ENCODE measurements at places on chromosomes 1 and 21.

DNA sequence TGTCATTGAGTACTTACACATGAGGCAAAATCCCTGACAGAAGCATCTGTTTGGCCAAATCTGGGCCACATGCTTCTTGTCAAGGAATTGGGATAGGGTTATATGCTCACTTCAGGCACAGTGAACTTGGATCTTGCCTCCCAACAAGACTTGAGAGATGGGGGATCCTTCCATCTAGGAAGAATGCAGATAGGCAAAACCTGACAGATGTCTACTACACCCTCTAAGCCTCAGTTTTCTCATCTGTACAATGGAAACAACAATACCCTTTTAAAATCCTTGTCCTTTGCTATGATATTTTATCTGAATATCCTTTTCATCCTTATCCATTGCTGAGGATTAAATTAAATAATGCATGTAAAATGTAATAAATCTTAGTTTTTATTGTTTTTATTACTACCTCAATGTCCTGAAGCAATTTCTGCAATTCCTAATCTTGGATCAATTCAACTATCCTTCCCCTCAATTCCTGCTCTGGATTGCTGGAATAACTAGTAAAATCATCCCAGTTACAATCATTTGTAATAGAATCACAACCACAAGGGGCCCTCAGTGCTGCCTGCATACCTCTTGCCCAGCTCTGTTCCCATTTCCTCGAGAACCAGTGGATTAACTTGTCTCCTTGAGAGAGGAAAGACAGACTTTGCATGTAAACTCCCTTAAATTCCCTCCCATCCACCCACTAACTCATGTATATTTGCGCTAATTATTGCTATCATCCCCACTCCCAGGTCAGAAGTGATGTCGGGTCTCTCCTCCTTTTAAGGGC lies 8.1 kb upstream of the XPR1 start:
- no peak for DNase-seq

GRCh38 chr1:53060579-53060978 lies 1.4 kb upstream of the PODN start:
- no peak for DNase-seq

DNA sequence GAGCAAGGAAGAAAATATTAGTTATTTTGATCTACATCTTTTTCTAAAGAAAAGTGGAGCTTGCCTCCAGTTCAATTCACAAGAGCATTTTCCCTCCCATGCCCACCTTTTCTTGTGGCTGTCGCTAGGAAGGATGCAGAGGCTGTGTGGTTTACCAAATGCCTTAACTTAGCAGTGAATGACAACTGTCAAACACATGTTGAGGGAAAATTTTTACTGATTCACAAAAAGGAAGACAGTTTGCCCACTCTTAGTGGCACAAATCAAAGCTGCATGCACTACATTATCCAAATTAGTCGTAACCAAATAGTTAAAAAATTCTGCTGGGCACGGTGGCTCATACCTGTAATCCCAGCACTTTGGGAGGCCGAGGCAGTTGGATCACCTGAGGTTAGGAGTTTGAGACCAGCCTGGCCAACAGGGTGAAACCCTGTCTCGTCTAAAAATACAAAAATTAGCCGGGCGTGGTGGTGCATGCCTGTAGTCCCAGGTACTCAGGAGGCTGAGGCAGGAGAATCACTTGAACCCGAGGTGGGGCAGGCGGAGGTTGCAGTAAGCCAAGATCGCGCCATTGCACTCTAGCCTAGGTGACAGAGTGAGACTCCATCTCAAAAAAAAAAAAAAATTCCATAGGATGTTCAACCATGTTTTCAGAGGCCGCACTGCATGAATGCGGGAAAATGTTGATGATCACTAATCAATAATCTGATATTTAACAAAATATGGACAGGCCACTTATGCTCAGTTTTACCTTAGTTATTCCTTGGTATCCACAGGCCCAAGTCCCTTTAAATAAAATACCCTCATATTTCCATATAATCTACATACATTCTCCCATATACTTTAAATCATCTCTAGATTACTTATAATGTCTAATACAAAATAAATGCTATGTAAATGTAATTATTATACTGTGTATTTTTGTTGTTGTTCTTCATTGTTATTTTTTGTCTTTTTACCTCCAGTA lies 9.0 kb downstream of the COX20 start:
- DNase-seq: no peak

- DNase-seq: no peak
Measured at GRCh38 chr1:227796359-227796915, 19.0 kb upstream of the PRSS38 start.

DNA sequence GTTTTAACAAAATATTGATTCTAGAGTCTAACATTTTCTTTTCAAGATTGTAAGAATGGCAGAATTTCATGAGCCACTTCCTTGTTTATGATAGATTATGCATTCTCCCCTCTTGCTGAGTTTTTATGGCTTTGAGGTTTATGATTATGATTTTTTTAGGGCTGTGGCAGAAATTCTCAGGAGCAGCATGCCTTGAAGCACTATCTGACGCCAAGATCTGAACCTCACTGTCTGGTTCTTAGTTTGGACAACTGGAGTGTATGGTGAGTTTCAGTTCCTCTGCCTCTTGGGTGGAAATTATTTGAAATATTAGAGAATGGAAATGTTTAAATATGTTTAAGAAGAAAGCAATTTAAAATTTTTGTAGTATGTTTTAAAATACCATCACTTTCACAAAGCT lies 10.2 kb downstream of the USP16 start:
- no peak for DNase-seq

GRCh38 chr1:8671306-8671917 lies 146.0 kb downstream of the RERE start:
- peak; percentile 51 for DNase-seq

- DNase-seq: no peak
Measured at GRCh38 chr1:184050636-184051035, 894 bp upstream of the TSEN15 start.

DNA sequence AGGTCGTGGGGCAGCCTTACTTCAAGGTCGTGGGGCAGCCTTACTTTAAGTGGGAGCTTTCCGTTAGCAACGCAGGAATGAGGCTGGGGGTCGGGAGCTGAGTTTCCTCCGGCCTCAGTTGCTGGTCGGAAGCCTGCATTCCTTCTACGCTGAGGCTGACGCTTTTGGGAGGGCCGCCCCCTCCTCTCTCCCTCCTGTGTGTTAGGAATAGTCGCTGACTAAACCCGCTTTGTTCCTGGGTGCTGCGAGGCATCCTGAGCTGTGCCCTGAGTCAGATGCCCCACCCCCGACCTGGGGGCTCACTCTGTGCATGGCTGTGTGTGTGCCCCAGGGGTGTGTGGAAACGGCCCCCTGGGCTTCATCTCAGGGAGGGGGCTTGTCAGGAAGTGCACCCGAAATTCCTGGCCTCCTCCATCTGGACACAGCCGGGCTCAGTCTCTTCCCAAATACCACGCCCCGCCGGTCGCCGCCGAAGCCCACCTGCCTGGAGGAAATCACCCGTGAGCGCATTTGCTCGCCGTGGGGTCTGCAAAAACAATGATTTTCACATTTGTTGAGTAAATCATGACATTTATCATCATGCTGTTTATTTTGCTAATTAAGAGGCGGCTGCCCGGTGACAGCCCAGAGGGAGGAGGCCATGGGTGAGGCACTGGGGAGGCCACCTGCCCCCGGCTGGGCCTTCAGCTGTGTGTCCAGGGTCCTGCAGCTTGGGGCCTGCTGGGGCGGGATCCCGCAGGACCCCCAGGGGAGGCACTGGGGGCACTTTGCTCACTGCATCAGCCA lies 121.4 kb downstream of the PRDM16 start:
- no peak for DNase-seq

- DNase-seq: no peak
Measured at GRCh38 chr1:43205671-43206070, 33.5 kb downstream of the CFAP57 start.

DNA sequence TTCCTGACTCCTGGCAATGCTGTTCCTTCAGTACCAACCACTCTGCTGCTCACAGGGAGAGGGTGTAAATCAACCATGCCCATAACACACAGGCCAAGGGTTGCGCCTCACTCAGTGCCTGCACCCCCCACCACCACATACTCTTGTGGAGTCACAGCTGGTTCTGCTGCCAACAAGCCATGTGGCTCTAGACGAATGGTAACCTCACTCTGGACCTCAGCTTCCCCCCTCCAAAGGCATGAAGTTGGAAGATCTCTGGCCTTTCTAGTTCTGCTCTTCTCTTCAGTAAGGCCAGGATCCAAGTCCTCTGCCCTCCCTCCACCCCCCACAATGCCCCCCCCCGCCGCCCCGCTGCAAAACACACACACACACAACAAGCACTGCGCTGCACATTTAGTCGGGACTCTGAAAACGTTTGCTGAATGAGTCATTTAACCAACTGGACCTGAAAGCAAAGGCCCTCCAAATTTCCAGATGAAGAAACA lies 1.7 kb upstream of the GLIS1 start:
- no peak for DNase-seq

DNA sequence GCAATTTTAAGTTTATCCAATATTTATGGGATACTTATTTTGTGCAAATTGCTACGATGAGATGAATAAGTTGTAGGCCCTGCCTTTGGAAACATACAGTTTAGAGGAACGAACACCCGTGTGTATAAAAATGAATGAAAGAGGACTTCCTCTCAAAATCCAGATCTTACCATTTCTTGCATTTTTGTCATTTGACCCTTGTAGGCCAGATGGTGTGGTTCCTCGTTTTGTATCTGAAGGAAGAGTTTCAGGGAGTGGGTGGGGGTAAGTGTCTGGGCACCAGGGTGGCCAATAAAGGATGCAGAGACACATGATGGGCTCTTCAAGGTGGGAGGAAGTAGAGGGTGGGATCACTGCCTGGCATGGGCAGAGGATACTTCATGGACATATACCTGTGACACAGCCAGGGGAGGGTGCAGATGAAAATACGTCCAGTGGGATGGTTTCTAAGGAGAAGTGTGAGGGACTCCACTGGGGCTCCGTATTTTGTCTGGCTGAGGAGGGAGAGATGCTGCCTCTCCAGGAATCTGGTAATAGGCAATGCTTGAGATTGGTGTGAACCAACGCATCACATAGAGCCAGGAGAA lies 14.4 kb downstream of the MAPKAPK2 start:
- DNase-seq: no peak

DNA sequence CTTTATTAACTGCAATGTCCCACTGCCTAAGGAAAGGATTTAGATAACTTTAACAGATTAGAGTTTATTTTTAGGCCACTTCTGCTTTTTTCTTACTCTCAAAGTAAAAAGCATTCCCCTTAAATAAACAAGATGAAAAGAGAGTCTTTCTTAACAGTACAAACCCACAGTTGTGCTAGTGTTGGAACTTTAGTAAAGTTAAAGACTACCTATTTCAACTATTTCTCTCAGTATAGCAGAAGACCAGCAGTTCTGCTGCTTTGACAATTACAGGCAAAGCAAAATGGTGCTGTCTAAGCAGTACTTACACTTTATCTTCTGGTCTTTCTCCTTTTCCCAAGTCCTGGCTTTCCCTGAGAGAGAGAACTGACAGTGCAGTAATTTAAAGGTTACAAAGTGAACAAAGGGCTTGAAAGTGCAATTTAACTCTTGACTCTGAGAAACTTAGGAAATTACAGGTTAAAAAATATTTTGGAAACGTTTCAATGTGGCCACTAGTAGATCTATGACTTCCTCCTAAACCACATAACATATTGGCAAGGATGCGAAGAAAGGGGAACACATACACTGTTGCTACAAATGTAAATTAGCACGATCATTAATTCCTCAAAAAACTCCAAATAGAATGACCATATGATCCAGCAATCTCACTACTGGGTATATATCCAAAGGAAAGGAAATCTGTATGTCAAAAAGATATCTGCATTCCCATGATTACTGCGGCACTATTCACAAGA lies 135.4 kb upstream of the POGK start:
- no peak for DNase-seq

GRCh38 chr1:70899735-70900134 lies 147.9 kb downstream of the PTGER3 start:
- no peak for DNase-seq

DNA sequence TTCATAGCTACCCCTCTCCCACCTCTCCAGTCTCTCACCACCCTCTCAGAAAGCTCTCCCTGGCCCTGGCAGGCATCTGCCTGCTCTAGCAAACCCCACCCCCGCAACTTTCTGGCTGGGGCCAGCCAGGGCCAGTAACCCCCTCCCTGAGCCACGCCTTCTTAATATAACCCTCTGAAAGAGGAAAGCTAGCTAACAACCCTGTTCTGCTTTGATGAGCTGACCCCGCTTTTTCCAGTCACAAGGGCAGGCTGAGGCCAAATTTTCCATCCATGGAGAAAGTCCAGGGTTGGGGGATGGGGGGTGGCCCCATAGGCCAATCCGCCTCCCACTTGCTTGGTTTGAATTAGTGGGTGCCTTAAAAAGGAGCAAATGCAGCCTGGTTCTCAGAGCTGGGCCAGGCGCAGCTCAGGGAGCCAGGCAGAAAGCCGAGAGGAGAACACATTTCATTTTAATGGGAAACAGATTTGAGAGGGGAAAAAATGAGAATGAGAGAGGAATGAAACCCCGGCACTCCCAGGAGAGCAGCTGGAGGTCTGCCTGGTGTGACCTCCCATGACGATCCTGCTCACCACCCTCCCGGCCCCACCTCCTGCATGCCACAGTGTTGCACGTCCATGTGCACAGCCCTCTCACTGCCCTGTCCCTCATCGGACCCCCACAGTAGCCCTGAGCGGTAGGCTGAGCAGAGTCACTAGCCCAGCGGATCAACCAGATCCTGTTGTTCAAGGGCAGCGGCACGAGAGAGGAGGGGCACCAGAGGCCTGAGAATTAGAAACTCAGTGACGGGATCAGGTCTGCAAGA lies 62.3 kb downstream of the OPTC start:
- no peak for DNase-seq

- DNase-seq: no peak
Measured at GRCh38 chr21:41095983-41096382, 72.0 kb upstream of the BACE2 start.

GRCh38 chr21:16913010-16913409 lies 599.8 kb upstream of the CXADR start:
- no peak for DNase-seq

DNA sequence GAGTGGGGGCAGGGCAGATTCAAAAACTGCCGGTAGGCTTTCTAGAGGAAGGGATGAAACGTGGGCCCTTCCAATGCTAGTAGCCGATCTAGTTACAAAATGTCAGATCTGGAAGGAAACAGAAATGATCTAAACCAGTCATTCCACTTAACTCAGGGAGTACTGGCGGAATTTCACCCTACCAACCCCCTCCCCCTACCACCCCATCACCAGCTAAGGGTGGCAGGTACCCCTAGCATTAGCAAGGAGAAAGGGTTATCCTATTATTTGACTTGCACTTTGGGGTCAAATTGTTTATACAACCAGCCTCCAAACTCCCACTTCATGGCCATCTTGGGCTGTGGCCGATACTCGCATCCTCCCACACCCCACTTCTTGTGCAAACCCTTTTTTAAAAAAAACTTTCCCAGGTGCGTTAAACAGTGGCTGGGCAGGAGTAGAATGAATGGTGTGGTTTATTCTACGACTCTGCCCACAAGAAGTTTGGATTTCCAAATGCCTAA lies 644 bp upstream of the MRPL24 start:
- no peak for DNase-seq

DNA sequence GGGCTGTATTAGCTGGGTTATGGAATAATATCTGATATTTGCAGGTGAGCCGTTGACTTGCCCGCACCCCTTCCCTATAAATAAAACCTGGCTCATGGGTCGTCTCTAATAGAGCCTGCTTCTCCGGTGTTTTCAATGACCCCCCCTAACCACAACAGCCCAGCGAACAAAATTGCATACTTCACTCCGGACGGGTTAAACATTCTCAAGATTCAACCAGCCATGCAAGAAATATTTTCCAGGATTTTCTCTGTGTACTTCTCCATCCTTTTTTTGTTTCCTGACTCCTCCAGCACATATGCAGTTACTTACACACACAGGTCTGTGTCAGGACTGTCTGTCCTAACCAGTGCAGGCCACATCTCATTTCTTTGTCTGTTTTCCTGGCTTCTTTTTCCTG lies 267.7 kb downstream of the ZNF648 start:
- DNase-seq: no peak

GRCh38 chr1:243495442-243496186 lies 239.8 kb downstream of the SDCCAG8 start:
- no peak for DNase-seq
